Common myeloid progenitor, CD34-positive (primary cell): ENCODE measurements at places on chromosomes 4 and X.
A peak's percentile ranks its signal among the peaks of the same experiment; 100 is the strongest.

DNA sequence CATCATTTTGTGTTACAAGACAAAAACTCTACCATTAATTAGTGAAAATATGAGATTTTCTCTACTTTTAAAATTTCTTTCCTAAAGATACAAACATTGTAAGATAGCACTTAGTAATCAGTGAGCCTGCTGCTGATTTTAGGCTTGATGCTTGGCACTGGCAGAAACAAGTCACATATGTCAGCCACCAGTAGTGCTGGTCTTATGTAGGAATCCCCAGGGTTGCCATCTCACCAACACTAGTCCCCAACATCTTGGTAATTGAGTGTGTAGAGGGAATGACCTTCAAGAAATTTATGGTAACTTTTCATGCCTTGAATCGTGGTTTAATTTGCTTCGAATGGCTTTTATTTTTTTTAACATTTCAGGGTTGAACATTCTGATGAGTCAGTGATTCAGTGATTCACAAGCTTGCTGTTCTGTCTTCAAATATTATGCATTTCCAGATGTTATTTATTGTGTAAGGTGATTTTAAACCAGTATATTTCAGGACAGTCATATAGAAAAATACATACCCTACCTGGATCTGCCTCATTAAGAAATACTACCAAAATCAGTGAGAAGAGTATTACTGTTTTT, 11.9 kb downstream of the EXOC1 start:
- DNase-seq: peak; percentile 32

- no peak for DNase-seq
These were observed 102.0 kb downstream of the RTL5 start for GRCh38 chrX:72029483-72030411.

- DNase-seq: peak; percentile 74
These were observed 134.0 kb downstream of the COL4A6 start for GRCh38 chrX:108304210-108304609.

GRCh38 chrX:19745077-19745476, 142.3 kb downstream of the SH3KBP1 start:
- peak; percentile 71 for DNase-seq

DNA sequence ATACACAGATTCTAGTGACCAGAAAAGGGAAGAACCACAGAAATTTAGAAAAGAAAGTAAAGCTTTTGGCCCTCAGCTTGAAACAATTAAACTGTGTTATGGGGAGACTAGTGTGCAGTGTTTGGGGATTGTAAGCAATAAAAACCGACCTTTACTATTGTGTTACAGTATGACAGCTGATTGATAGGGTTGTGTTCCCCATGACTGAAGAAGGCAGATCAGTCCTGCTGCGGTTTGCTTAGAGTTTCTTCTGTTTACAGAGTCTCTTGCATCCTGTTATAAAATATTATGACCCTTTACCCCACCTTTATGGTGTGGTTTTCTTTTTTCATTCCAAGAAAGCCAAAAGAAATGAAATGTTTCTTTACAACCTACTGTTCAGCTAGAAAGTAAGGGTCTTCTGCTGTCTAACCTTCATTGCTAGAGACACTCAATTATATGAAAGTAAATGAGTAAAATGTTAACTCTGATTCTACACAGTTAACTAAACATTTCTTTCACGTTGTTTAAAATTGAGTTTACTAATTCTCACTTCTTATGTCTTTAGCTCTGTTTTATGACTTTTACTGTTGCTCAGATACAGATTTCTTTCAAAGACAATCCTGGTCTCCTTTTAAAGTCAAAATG, 18.1 kb downstream of the CHIC1 start:
- DNase-seq: peak; percentile 14

- peak; percentile 95 for DNase-seq
These were observed at the start of gene STAP1 for GRCh38 chr4:67558493-67558892. TSS of gene STAP1 (plus strand) at chr4:67558727. CDS start at chr4:67558810, 83 bp downstream.
